ENCODE measurements at places on chromosomes 5 and 9. TPM values are rescaled to one million over a fixed set of nuclear protein-coding genes. Genes with fewer than 3 reads are reported as not detected.

DNA sequence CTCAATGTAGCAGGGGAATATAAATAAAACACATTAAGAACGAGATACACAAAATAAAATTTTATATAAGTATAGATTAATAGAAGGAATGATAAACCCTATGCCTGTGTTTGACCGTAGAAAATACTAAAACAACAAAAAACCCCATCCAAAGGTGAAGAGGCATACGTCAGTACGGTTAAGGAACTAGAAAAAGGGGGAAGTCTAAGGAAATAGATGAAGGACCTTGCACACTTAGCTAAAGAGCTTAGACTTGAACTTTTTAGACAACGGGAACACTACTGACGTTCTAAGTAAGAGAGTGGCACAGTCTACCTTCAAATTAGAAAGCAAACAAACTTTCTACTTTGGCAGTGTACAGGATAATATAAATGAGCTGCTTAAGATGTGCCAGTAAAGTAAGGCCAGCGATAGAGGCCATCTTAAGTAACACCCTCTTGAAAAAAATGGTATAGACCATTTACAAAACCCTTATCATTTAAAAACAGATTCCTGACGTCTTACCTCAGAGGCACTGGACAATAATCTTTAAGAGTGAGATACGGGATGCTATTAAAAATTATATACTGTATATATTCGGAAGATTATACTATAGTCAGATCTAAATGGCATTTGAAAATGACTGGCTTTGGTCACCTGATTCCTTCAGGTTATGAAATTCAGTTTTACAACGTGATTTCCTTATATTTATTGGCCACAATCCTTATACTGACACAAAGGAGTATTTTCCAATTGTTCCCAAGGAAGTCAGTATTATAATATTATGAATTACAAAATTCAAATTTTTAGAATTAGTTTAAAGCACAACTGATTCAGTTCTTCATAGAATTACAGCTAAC is 8.5 kb downstream of the PANK3 start:
- no peak for DNase-seq
- H3K36me3 ChIP-seq: no peaks in the 10 kb centered on the region
- H3K27ac ChIP-seq: no peak overlapping the region

DNA sequence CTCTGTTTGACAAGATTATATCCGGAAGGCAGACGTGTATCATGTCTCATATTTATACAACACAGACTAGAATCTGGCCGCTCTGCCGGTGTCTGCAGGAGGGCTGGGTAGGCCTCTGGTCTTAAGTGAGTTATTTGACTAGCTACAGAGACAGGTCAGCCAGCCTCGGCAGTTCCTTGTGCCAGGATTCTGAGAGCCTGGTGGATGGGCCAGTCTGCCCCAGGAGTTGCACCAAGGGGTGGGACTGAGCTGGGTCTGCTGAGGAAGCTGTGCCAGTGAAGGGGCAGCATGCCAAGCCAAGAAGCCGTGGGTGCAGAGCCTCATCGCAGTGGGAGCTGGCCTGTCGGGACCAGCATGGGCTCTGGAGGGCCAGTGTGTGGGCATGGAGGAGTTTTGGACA is 7.1 kb downstream of the SNX18 start:
- H3K4me3 ChIP-seq: peak overlapping the region; percentile 65
- H3K27me3 ChIP-seq: no peaks in the 10 kb centered on the region
- peaks cover 6% of the 10 kb centered on the region for H3K4me1 ChIP-seq
- H3K36me3 ChIP-seq: no peaks in the 10 kb centered on the region
- peak overlapping the region; percentile 3 for H3K27ac ChIP-seq
- peak; percentile 85 for DNase-seq

Gene SOWAHA
- 0.18 TPM for total RNA-seq

- no peak overlapping the region for H3K4me3 ChIP-seq
- H3K27me3 ChIP-seq: no peaks in the 10 kb centered on the region
- no peak for DNase-seq
- no peaks in the 10 kb centered on the region for H3K4me1 ChIP-seq
- H3K36me3 ChIP-seq: no peaks in the 10 kb centered on the region
These were observed 199.3 kb downstream of the TTLL11 start for GRCh38 chr9:121893786-121894185.

All from aorta (tissue), 5 donors.